ENCODE measurements at places on chromosomes 13 and 19.

- DNase-seq, result no peak
Measured at GRCh38 chr13:50255639-50256038, 240.4 kb downstream of the KCNRG start.

DNA sequence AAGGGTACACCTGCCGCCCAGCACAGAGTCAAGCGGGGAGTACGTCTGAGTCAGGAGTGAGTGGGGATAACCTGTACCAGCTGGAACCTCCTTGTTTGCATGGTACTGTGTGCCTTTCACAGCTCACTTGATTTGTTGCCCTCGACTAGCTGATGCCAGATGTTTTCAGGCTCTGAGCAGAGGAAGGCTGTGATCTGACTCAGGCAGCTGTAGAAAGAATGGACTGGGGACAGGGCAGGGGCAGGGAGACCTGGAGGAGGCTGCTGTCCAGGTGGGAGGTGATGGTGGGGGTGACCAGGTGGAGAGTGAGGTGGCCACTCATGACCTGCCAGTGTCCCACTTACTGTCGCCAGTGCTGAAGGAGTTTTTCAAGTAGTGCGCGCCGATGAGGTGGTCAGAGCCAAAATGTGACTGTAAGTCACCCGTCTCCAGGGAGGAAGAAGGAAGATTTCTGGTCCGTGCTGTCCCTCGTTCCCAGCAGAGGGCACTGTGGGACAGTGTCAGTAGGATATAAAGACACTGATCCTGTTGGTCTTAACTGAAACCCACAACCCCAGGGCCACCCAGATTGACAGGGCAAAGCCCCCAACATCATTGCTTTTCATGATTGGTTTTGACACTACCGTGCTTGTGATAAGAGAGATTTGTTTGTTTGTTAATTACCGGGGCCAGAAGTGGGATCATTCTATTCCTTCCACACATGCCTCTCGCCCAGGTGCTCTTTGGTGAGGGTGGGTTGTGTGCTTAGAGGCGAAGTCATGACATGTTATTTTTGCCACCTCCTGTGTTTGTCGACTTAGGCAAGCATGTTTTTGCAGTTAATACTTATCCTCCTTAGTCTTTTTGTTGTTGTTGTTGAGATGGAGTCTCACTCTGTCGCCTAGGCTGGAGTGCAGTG, 128.4 kb downstream of the DPF1 start:
- DNase-seq, result peak; percentile 9

DNA sequence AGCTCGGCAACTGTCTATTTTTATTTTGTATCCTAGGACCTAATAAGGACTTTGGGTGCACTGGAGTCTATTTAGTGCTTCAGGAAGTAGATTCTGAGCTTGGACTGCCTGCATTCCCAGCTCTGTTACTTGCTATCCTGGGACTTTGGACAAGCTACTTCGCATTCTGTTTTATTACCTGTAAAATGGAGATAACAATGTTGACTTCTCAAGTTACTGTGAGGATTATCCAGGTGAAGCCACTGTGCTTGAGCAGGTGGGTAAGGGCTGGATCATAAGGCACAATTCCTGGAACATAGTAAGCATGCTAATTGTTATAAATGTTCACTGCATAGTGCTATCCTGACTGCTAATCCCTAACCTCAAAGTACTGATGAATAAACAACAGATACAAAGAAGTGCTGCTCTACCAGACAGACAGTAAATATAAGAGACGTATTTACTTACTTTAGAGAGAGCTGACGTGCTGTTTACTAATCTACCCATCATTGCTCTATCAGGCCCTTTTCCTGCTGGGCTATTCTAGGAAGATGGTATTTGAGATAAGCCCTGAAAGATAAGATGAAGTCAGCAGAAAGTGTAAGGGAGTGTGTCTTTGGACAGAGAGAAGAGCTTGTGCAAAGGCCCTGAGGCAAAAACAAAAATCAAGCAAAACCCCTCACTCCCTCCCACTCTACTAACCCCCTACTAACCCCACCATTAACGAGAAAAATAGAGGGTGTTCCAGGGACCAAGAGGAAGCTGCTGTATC, 50.8 kb upstream of the FLT1 start:
- DNase-seq, result no peak

DNA sequence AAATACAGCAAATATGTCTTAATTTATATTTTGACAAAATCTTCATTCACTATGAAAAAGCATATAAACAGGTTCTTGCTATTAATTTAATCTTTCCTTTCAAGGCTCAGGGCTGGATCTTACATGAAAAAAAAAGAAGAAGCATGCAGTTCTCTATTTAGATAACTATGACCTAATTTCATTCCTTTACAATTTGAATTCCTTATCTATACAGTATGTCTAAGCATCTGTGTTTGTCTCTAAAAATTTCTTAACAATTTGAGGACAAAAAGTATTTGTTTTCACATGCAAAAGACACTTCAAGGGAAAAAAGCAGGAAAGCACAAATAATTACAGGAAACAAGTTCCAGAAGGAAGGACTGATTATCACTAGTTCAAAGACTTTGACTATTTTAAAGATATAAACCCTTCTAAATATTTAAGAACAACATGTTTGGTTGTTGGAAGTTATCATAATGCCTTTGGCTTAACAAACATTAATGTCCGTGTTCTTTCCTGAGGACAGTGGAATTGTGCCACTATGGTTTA, 157.5 kb downstream of the TBC1D4 start:
- DNase-seq, result no peak

DNA sequence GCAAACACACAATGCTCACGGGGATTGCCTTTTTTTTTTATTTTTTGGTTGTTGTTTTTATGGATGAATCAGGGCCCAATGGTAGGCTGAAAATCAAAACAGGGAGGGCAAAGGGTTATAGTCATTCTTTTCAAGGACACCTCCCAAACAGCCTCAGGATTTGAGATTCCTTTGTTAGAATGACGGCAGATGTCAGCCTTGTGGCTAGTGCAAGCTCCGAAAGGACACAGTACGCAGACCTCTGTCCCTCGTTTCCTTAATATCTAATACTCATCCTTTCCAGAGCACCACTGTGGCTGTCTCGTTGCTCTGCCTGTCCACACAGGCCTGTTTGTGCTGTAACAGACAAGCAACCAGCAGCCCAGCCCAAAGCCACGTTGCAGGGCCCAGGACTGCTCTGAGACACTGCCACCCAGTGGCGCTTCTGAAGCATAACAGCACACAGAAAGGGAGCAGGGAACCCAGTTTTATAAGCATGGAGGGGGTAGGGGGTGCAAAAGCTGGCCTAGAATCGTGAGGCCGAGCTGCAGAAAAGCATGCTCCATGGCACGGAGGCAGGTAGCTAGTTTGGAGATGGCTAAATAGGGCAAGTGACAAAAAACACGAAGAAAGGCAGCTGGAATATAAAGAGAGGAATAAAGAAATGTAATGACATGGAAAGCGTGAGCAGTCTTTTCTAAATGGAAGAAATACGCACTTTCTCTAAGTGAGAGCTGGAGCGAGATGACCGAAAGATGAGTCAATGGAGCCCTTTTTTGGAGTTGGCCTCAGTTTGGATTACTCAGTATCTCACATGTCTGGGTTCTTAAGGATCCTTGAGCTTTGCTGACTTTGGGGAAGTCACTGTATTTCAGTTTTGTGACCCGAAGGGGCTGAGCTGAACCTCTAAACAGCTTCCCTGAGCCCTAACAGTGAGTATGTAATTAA, 40.7 kb upstream of the MEDAG start:
- DNase-seq, result peak; percentile 80

- no peak for DNase-seq
Measured at GRCh38 chr19:52094526-52095130, 937 bp downstream of the ZNF841 start.

- peak; percentile 23 for DNase-seq
Measured at GRCh38 chr19:32581705-32582179, 752 bp downstream of the PDCD5 start.

DNA sequence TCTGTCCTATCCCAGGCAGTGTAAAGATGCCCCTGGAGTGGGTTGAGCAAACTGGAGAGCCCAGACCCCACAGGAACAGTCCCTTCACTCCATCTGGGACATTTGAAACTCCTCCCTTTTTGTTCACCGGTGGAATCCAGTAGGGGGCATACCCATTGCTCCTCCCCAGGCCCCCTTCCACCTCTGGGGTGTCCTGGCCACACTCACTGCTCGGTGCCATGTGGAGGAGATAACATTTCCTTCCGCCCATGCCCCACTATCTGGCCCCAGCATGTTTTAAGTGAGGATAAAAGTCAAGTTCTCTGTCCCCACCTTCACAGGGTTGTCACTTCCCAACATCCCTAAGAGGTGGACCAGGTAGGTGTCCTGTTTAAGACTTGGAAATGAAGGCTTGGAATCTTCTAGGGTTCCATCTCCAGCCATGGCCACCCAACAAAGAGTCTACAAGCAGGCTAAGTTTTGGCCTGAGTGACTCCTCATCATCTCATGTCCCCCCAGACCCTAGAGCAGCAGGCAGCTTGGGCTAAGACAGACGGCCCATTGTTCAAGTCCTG, 9.3 kb downstream of the ZNF526 start:
- DNase-seq, result no peak

- DNase-seq, result no peak
Measured at GRCh38 chr19:9058905-9059667, 27.8 kb upstream of the OR1M1 start.

Data from keratinocyte (primary cell).